ENCODE measurements at places on chromosomes 13 and 19.

DNA sequence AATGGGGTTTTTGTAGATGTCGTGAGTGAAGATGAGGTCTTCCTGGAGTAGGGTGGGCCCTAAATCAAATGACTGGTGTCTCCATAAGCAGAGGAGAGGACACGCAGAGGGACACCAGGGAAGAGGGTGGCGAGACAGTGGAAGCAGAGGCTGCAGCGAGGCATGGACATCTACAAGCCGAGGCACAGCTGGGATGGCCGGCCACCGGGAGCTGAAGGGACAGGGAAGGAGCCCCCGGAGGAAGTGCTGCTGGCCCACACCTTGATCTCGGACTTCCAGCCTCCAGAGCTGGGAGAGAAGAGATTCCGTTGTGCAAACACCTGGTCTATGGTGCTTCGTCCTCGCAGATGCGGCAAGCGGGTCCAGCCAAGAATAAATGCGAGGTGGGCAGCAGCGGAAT lies 84.5 kb downstream of the ANKRD10 start:
- DNase-seq: no peak

- no peak for DNase-seq
These were observed 10.8 kb downstream of the SOX21 start for GRCh38 chr13:94701313-94702180.

DNA sequence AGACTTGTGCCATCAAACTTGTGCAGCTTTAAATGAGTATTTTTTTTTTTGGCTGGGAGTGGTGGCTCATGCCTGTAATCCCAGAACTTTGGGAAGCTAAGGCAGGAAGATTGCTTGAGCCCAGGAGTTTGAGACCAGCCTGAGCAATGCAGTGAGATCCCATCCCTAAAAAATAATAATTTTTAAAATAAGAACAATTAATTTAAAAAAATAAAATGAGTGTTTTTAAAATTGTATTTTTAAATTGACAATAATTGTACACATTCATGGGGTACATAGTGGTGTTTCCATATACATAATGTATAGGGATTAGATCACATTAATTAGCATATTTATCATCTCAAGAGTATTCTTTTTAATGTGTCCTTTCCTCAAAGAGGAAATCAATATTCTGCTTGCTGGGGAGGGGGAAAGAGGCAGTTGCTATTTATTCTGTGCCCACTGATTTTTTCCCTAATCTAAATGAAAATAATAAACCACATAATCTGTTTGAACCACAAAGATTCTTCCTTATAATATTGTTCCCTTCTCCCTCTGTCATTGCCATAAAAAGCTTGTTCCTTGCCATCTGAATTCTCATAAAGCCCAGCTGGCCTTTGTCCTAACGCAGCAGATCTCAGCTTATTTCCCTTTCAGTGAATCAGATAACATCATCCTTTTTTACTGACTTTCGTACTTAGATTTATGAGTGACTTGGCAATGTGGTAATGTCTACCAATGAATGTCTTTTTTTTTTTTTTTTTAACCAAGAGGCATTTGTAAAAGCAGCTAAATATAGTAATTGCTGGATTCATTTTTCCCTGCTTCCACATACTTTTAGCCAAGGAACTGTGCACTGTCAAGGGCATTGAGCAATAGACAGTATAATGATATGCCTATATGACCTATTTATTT lies 81.8 kb upstream of the RUBCNL start:
- DNase-seq: peak; percentile 36

GRCh38 chr13:21218351-21219035 lies 42.0 kb downstream of the MRPL57 start:
- DNase-seq: no peak

GRCh38 chr13:98143157-98143553 lies 261 bp downstream of the FARP1 start:
- no peak for DNase-seq

DNA sequence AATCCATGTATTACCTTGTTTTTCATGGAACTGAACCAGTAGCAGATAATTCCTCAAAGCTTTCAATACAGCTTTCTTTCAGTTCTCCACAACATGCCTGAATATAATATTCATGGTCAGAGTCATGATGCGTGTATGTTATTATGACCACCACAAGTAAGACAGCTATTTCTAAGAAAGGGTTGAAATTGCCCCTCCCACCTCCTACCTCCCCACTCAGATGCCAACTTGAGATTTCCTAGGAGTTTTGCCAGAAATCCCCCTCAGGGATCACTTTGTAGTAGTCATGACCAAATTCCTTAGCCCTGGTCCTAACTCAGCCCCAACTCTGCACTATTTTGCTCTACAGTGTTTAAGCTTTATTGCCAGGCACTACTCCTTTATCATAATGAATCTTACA lies 69.9 kb upstream of the RAP2A start:
- DNase-seq: no peak

GRCh38 chr13:49869519-49869918 lies 66.6 kb downstream of the SPRYD7 start:
- DNase-seq: no peak

GRCh38 chr19:5089283-5089682 lies 120.4 kb downstream of the KDM4B start:
- DNase-seq: no peak

DNA sequence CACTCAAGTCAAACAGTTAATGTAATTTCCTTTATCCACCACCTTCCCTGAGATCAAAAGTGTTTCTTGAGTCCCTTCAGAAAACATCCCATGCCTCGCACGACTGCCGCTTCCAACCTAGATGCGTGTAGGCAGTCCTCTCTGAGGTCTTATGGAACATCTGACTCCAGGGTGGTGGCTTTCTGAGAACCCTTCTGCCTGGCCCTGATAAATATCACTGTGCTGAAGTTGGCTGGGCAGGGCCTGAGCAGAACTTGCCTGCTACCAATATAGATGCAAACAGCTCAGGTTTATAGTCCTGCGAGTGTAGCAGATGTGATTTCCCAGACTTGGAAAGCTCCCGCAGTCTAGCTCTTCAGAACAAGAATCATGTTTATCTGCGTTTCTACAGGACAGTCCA lies 61.1 kb upstream of the GPR12 start:
- DNase-seq: no peak

- DNase-seq: no peak
These were observed 739.1 kb downstream of the GPC5 start for GRCh38 chr13:92137520-92137919.

DNA sequence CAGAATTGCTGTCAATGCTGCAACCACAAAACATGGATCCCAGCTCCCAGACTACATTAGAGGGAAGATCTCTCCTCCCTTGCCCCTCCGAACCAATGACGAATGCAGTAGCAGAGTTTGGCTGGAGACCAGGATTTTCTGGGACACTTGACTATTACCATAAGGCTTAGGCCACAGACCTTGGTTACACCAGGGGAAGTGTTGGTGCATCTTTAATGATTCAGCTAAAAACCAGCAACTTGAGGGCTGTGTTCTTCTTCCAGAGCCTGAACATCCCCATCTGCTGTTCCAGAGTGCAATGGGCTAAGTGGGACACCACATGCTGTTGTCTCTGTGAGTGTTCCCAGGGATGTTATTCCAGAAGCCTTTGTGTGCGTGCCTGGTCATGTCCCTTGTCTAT lies 528.2 kb downstream of the LMO7 start:
- DNase-seq: no peak
